ENCODE measurements at places on chromosomes 12 and 14. TPM values are rescaled to one million over a fixed set of nuclear protein-coding genes. Genes with fewer than 3 reads are reported as not detected.

DNA sequence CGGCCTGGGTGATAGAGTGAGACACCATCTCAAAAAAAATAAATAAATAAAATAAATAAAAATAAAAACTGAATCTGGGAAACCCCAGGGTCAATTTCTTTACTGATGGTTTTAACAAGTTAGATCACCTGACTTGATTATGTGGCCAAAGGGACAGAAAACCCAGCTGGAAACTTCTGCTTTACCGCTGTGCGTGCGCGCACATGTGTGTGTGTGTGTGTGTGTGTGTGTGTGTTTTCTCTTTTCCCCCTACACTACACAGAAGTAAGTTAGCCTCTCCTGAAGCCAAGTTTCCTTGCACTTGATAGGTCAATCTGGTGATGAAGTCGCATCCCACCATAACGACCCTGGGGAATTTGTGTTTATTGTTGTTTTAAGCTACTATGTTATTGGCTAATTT, 105.3 kb upstream of the AMN1 start:
- no peak for DNase-seq

DNA sequence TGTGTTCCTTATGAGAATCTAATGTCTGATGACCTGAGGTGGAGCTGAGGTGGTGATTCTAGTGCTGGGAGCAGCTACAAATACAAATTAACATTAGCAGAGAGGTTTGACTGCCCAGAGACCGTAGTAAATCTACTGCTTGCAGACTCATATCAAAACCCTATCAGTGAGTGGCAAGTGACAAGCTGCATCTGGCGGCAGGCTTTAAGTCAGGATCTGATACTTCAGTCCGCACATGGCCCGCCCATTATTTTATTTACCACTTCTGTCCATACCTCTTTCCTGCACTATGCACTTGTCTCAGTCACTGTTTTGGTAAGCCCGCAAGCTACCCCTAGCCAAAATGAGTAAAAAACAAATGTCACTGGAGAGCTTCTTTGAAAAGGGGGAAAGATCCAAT, 11.4 kb downstream of the CEP128 start:
- no peak for DNase-seq

GRCh38 chr12:93914281-93914680, 234.1 kb upstream of the PLXNC1 start:
- DNase-seq, result no peak

- DNase-seq, result no peak
Observed at GRCh38 chr14:88005050-88005481, at the start of gene GPR65. TSS of gene GPR65 (plus strand) at chr14:88005135. CDS start at chr14:88010848, 5,713 bp downstream.

DNA sequence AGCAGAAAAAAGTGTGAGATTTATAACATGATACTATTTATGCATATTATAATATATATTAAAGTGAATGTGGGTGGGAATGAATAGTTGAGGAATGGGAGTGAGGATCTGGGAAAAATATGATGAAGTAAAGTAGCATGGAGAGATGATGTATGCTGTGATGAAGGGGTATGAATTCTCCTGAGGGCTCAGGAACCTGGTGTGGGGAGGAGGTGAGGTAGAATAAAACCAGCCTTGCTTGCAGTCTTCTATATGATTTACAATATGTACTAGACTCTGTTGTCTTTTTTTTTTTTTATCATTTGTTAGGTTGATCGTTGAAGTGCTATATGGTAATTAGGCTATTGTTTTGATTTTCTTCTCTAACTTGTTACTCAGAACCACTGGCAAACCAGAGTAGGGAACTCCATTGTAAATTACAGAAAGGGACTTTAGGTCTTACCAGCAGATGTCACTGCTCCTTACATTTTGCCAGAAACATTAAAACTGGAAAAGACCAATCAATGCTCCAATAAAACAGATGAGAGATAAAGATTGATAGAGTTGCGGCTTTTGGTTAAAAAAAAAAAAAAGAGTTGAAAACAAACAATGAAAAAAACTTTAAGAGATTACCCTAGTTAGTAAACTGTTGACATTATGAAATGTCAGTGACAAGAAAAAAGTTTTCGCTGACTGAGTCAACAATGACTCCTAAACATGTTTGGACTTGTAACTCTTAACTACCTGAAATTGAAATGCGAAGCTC, 39.9 kb downstream of the ATL1 start:
- DNase-seq, result peak; percentile 39

LUM gene
- polyA plus RNA-seq, result 834 TPM

FAM222A gene
- 6.6 TPM for polyA plus RNA-seq

ARPC3 gene
- polyA plus RNA-seq, result 128 TPM

All from muscle of back (tissue), 13 donors.